ENCODE measurements at places on chromosomes 5 and 9.

GRCh38 chr9:32010322-32010721 is 374.1 kb upstream of the ACO1 start:
- DNase-seq = no peak

- DNase-seq = peak; percentile 46
Observed at GRCh38 chr5:163916376-163916775, 411.0 kb downstream of the MAT2B start.

DNA sequence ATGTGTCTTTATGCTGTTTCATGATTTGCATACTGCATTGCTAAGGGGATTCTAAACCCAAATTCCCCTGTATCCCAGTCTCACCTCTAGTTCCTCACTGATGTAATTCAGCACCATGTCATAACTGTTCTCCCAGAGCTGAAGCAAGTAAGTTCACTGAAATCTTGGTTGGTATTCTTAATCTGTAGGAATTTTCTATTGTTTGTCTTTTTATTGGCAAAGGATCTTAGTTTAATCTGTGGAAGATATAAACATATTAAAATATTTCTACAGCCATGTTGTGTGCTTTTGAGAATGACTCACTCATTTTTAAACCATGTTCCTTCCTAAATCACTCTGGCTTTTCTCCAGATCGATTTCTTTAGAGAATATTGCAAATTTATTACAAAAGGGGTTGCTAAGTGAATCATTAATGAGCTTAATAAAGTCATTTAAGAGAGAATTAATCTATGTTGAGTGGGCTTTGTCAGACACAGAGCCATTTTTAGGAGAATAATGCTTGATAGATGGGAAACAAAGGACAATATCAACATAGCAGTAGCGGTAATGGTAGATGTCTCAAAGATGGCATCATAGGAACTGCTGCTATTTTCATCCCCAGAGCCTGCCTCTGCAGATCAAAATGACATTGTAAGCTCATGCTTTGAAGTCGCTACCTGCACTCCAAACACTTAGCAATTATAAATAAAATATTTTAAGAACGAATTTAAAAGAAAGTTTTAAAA is 110.0 kb downstream of the ENC1 start:
- no peak for DNase-seq

DNA sequence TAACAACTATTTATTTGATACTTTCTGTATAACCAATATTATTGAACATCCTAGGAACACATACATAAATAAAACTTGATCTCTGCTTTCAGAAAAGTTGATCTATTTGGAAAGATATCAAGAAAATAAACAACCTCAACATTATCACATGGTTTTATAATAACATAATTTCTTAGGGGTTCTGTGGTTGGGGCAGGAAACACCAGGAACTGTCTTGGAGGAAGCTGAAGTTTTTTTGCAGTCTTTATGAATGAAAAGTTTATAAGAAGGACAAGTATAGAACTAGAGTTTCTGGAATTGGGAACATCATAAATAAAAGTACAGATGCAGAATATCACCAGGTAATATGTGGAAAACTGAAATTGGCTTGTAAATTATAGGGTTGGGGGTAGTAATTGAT is 296.1 kb downstream of the TAF11L14 start:
- DNase-seq = no peak

DNA sequence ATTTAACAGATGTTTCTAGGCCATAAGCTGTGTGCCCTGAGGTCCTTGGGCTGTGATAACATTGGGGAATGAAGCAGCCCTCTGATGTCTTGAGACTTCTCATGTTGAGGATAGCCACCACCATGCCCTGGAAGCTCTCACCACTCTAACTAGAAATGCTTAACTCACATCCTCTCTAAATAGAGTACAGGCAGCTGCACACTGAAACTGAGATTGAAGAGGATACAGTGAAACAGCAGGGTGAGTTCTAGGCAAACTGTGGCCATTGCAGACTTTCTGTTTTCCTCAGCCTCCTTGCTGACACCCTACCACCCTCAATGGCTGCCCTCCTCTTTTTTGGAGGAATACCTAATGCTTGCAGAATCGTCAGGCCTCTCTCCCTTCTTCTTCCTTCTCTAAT is 22.4 kb downstream of the UTP15 start:
- no peak for DNase-seq

GRCh38 chr9:36336131-36336907 is 63.8 kb downstream of the RNF38 start:
- DNase-seq = no peak

DNA sequence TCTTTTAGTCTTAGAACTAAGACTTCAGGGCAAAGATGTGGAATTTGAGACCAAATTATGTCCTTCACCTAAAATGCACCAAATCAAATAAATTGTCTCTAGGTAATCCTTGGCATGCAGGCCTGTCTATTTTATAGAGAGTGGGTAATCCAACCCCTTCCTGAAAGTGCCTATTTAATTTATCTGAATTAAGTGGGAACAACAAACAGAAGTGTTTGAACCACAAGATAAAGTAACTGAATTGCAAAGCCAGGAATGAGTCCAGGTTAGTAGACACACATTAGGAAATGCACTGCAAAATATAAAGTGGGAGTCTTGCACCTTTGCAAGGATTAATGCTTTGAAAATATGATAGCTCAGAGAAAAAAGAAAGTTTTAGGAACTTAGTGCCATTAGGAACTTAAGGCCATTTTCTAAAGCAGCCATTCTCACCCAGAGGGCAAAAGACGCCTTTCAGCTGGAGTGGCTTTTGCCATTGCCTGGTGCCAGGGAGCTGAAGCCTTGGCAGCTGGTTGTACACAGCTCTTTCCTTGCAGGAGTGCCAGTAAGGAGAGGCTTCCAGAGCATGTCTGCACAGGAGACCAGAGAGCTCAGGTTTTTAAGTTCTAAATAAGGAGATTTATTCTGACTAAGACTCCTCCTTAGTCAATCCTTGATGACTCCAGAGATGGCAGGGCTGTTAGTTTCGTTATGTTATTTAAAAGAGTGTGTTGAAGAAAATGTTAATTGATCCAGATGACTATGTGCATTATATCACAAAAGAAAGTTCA is 151.7 kb upstream of the ELL2 start:
- DNase-seq = no peak

- DNase-seq = no peak
Observed at GRCh38 chr9:133305731-133306130, 30.3 kb downstream of the SURF6 start.

GRCh38 chr9:94937214-94937903 is 210.9 kb downstream of the AOPEP start:
- DNase-seq = no peak

DNA sequence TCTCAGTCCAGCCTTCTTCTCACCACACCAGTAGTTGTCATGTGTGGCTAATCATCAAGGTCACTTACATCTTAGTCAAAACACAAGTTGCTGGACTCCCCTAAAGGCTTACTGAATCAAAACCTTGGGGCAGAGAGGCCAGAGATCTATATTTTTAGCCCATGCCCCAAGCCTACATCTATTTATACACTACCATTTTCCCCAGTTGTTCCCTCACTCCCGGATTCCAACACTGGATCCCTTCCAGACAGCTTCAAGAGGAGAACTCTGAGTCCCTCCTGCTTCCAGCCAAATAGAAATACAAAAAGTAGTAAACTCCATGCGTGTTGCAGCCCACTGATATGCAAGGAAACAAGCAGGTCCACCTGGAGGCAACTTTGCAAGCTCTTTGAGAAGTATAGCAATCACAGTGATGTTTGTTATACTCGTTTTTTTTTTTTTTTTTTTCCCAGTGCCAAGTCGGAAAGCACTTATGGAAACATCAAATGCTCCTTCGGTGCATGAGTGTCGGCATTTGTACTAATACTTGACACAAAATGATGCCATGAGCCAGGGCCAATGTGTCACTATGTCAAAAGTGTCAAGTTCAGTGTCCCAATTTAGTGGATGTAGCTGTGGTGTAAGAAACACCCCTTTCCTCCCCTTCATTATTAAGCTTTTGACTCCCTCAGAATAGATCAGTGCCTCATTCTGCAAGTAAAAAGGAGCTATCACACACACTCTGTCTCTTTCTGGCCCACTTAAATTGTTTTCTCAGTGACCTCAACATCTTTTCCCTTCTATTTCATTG is 594.2 kb upstream of the SGCD start:
- DNase-seq = no peak

DNA sequence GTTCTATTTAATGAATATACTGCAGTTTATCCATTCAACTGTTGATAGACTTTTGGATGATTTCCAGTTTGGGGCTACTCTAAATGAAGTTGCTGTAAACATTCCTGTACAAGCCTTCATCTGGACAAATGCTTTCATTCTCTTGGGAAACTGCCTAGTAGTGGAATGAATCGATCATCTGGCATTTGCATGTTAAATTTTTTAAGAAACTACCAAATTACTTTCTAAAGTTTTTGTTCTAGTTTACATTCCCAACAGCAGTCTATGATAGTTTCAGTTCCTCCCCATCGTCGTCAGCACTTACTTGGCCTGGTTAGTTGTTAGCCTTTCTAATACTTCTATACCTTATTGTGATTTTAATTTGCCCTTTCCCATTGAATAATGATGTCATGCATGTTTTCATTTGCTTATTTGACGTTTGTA is 306.3 kb downstream of the FER start:
- DNase-seq = no peak

DNA sequence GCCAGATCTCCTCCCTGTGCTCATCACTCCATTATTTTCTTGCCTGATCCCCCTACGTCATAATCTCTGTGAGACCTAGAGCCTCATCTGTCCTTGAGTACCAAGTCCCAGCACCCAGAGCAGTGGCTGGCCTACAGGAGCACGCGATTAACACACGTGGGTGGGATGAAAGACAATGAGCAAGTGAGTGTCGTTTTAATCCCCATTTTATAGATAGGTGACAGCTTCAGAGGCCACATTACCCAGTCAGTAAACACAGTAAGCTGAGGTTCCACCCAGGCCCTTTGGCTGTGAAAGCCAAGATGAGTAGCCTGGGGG is 17.3 kb downstream of the TRUB2 start:
- DNase-seq = no peak

DNA sequence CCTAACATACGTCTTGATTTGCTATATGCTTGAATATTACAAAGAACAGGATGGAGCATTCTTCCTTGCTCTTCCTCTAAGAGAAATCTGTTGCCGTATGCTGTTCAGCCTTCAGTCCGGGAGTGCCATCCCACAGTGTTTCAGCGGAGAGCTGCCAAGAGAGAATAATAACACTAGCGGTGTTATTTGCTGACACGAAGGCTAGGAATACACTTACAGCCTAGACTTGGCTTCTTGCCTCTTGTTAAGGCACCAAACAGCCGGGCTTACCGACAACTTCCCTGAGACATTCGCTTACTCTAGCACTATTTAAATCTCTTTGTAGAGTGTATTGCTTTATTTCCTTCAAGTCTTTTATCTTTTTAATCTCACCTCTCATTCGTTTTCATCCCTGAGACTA is 31.4 kb downstream of the KCTD16 start:
- DNase-seq = no peak

GRCh38 chr9:84990416-84990815 is 320.9 kb downstream of the NTRK2 start:
- peak; percentile 32 for DNase-seq

GRCh38 chr9:87245271-87245670 is 252.4 kb upstream of the DAPK1 start:
- DNase-seq = no peak

DNA sequence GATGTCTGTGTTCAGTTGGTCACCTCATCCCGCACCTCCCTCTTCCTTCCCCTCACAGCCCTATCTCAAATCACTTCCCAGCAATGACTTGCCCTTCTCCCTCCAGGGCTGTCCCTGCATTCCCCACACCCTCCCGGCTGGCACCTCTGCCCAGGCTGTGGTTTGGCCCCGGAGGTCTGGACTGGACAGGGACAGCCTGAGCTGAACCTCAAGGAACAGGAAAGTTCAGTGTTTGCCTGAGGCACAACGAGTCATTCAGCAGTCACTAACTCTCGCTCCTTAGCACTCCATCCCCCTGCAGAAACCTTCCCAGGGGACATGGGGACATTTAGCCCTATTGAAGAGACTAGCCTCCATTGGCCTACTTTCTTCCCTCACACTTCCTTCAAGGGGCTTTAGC is 58.3 kb upstream of the MAP3K1 start:
- DNase-seq = no peak

- no peak for DNase-seq
Observed at GRCh38 chr5:143447983-143448382, 44.5 kb upstream of the NR3C1 start.

DNA sequence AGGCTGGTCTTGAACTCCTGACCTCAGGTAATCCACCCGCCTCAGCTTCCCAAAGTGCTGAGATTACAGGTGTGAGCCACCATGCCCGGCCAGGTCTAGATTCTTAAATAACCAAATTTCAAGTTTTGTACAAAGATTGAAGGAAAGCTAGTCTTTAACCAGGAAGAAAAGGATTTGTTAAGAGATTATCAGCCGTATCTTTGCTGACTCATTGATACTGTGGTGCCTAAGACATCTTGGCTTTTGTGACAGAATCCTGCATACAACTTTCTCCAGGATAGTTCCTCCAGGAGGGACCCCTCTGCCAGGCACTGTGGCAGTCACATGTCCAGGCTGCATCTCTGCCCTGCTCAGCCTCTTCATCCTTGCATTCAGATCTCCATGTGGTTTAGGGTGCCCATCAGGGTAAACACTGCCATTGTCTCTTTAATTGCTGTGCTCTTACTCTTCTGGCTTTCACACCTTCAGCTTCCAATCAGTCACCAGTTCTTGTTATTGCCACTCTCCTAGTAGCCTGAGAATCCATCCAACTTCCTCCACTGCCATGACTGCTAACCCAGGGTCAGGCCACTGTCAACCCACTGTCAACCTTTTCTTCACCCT is 10.0 kb downstream of the MAP3K1 start:
- no peak for DNase-seq

GRCh38 chr5:116452774-116453368 is 121.8 kb downstream of the SEMA6A start:
- DNase-seq = no peak

GRCh38 chr9:87657893-87658292 is 68.0 kb upstream of the CTSL start:
- peak; percentile 9 for DNase-seq

DNA sequence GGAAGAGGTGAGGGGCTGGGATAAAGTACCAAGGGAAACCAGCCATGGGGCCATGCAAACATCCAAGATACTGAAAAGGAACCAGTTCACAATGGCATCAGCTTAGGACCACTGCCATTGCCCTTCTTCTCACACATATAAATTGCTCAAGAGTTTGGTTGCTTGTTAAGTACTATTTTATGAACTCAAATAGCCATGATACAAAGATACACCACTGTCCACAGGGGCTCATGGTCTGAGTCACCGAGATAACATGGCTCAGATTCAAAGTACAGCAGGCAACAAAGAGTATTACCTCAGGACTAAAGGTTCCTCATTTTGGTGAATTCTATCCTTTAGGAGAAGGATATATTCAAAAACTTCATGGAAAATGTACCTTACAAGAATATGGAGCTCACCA is 55.6 kb downstream of the FANCC start:
- no peak for DNase-seq

GRCh38 chr5:3024126-3024525 is 272.6 kb upstream of the IRX2 start:
- no peak for DNase-seq
